ENCODE measurements at places on chromosomes 16 and 17.

DNA sequence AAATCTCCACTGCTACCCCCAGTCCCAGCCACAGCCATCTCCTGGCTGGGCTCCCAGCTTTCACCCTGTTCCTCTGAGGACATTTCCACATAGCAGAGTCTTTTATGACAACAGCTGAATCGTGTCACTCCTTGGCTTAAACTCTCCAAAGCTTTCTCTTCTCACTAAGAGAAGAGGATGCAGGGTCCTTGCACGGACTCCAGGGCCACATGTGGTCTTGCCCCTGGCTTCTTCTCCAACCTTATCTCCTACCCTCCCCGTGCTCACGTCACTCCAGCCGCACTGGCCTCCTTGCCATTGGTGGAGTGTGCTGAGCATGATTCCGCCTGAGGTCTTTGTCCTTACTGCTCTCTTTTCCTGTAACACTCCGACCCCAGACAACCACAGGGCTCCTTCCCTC is 39.9 kb upstream of the CCDC182 start:
- no peak for DNase-seq

DNA sequence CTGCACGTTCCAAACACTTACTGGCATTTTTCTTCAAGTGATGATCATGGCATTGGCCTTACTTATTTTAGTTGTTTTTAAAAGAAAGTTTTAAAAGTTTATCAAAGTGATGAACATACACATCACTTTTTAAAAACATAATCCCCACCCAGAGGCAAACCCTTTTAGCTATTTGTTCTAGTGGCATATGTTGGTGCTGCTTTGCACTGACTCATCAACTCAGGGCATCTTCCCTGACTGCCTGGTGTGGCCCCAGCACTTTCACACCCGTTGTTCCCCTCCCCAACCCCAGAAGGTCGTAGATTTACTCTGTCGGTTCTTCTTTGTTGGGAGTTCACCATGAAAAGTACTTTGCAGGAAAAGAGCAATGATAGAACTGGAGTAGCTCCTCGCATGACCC is 161.3 kb downstream of the RPTOR start:
- DNase-seq, result no peak

- no peak for DNase-seq
These were observed 259.7 kb downstream of the SEC14L1 start for GRCh38 chr17:77400445-77400870.

DNA sequence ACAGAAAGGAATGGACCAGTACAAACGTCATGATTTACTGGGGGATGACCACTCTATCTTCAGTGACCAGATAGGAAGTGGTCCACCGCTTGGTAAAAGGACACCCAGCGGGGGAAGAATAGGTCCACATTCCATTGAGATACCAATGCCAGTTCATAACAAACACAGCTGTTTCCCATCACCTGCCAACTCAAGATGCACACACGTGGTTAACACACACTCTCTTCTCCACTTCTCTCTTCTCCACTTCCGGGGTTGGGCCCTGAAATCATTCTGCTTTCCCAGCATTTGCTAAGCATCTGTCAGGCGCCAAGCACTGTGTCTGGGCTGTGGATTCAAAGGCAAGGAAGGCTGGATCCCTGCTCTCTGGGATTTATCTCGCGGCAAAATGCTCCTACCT is 175.5 kb downstream of the SLC39A11 start:
- no peak for DNase-seq

DNA sequence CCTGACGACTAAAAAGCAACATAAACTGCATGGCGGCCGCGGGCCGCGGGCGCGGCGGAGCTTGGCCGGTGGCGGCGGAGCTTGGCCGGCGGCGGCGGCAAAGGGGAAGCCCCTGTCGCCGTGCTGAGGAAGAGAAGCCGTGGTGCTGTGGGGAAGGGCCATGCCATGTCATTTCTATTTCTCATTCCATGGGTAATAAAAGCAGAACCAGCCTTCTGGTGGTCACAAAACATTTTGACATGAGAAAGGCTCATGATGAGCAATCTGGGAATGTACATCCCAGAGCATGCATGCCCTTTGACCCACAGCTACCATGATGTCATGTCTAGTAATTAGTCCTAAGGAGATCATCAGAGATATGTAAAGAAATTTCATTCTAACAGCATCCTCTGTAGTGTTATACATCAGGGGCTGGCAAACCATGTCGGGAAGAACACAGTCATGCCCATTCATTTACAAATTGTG is 23.9 kb upstream of the HEATR6 start:
- DNase-seq, result no peak

GRCh38 chr16:58124601-58124915 is 4.6 kb downstream of the CFAP20 start:
- DNase-seq, result no peak

DNA sequence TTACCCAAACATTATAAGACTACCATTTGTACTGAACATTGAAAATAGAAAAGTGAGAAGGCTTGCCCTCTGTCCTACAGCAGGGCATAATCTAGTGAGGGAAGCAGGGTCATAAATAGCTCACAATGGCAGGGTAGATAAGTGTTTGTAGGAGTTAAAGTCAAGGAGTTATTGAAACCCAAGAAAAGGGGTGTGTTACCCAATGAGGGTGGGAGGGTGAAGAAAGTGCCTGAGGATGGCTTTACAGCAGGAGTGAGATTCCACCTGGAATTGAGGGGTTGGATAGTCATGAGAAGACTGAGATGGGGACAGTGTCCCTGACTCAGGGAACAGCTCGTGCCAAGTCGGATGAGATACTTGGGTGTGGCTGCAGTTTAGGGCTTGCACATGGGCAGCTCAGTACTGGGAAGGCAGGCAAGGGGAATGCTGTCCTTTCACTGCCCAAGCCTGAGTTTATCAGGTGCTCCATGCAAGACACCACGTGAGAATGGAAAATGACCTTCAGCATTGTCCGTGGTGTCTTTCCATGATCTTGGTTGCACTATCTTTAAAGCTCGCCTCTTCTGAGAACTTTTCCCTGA is 393.2 kb upstream of the MAF start:
- DNase-seq, result no peak

DNA sequence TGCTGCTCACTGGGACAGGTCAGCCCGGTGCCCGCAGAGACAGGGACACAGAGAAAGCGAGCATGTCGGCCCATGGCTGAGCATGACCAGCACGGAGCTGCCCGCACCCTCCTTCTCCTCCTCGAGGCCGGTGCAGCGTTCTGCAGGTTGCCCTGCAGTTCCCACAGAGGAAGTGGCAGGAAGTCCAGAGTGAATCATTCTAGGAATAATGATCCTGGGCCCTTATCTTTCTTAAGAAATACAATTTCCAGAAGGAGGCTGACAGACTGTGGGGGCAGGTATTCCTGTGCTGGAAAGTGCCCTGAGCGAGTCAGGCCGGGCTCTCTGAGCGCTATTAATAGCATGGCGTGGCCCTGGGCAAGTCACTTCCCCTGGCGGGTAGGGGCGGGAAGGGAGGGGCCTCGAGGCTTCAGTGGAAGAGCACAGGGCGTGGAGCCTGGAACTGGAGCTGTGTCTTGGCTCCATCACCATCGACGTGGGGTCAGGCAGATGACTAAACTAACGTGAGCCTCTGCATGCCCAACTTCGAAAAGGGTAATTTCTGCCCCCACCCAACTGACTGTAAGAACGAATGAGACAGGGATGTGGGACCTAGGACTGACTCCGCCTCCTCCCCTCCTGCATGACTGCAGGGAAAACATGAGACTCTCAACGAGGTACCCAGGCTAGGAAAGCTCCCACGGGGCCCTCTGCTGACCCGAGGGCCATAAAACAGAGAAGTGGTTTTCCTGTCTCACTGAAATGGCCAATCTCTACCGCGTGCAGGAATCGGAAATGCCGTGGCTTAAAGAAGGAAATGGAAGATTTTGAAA is 9.8 kb downstream of the TMEM204 start:
- no peak for DNase-seq

DNA sequence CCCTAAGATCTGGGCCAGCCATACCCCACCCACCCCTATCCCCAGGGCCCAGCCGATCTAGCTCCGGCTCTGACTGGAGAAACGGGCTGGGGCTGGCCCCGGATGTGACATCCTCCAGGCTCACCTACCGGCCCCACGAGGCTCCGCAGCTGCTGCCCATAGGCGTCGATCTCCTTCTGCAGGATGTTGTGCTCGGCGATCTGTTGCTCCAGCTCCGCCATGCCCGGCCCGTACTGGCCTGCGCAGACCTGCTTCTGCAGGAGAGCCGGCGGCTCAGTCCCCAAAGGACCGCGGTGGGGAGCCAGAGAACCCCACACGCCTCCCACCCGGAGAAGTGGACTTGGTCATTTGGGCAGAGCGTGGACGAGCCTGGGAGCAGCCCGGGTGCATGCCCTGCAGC is 4.8 kb downstream of the EVPL start:
- no peak for DNase-seq

DNA sequence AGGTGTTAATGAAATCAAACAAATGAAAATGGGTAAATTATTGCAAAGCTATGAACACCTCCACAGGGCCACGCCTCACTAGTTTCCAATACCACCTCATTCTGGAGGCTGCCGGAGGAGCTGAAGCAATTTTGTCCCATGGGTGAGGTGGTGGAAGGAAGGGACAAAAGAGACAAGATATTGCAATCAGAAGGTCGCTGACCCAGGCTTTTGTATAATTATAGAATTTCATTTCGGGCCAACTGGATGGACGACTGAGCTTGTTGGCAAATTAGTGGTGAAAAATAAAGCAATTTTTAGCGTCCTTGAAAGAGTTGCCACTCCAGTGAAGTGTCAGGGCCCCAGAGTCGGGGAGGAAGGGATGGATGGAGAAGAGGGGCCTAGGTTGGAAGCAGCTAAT is 147.9 kb downstream of the CYLD start:
- no peak for DNase-seq

- DNase-seq, result no peak
These were observed 7.7 kb downstream of the PRKAR1A start for GRCh38 chr17:68519911-68520310.

GRCh38 chr17:652314-652713 is 62.3 kb downstream of the VPS53 start:
- DNase-seq, result peak; percentile 48

- no peak for DNase-seq
These were observed 242.7 kb downstream of the KATNIP start for GRCh38 chr16:27792486-27793248.

GRCh38 chr17:30211371-30211770 is 24.1 kb downstream of the SLC6A4 start:
- DNase-seq, result no peak

Measured in hypothalamus (tissue), 51 donors.